ENCODE measurements at places on chromosomes 6 and 20.

GRCh38 chr6:101605874-101606273 is 212.4 kb downstream of the GRIK2 start:
- no peak overlapping the region for H3K27ac ChIP-seq
- H3K36me3 ChIP-seq, result no peaks in the 10 kb centered on the region
- H3K27me3 ChIP-seq, result no peaks in the 10 kb centered on the region
- no peak for DNase-seq
- no peak overlapping the region for H3K4me3 ChIP-seq

DNA sequence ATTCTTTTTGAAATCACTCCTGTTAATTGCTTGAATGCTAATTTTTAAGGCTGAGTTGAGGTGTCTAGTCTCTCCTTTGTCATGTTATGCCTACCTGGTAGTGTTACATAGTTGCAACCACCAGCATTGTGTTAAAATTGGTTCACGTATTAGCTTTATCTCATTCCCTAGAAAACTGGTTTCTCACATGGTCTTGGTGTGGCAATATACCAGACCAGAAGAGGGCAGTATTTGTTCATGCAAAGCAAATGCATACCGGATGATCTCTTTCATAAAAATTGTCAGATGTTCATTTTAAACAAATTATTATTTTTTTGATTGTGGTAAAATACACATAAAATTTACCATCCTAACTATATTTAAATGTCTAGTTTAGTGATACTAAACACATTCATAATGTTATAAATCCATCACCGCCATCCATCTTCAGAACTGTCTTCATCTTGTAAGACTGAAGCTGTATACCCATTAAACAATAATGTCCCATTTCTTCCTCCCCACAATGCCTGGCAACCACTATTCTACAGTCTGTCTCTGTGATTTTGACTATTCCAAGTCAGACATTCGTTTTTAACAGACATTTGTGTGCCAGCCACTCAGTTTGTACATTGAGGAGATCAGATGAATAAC is 92.8 kb downstream of the ATRN start:
- H3K27me3 ChIP-seq, result no peaks in the 10 kb centered on the region
- no peak overlapping the region for H3K27ac ChIP-seq
- H3K4me1 ChIP-seq, result peaks cover 9% of the 10 kb centered on the region
- H3K4me3 ChIP-seq, result no peak overlapping the region
- peaks cover 18% of the 10 kb centered on the region for H3K36me3 ChIP-seq

DNA sequence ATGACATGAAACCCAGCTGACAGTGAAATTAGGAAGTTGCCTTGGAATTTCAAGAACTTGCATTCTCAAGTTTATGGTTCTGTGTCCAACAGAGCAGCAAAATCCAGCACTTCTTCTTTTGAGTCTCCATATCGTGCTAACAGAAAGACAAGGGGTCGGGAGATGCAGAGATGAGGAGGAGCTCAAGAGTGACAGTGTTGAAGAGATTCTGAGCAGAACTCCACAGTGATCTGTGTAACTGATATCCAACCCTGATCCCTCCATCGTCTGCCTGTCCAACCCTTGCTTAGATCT is 21.2 kb upstream of the BTN1A1 start:
- H3K27ac ChIP-seq, result peak overlapping the region; percentile 71
- H3K4me3 ChIP-seq, result no peak overlapping the region
- peaks cover 45% of the 10 kb centered on the region for H3K4me1 ChIP-seq
- DNase-seq, result no peak
- peaks cover 2% of the 10 kb centered on the region for H3K36me3 ChIP-seq

- H3K27me3 ChIP-seq, result peaks cover 16% of the 10 kb centered on the region
- no peak overlapping the region for H3K4me3 ChIP-seq
- H3K4me1 ChIP-seq, result peaks cover 2% of the 10 kb centered on the region
- no peak for DNase-seq
Measured at GRCh38 chr20:52675375-52675774, 296.8 kb upstream of the TSHZ2 start.

GRCh38 chr20:16541226-16541625 is 32.0 kb downstream of the KIF16B start:
- no peaks in the 10 kb centered on the region for H3K27me3 ChIP-seq
- DNase-seq, result no peak
- no peak overlapping the region for H3K4me3 ChIP-seq
- H3K27ac ChIP-seq, result no peak overlapping the region

DNA sequence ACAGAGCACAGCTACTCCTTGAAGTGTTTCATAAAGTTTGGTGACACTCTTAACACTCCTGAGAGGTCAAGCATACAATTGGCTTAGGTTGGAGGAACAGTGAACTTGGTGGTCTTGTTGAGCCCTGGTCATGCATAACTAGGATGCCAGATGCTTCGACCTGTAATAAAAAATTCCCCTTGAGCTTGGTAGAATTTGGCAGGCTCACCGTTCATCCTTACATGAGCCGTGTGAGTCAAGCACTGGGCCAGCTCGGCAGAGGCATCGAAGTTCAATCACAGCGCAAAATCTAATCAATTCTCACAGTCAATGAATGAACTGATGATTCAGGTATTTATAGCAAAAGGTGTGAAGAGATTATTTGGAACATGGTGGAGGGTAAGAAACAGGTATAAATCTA is 33.7 kb downstream of the CYP24A1 start:
- H3K27me3 ChIP-seq, result peaks cover 3% of the 10 kb centered on the region
- no peak overlapping the region for H3K27ac ChIP-seq
- H3K4me1 ChIP-seq, result no peaks in the 10 kb centered on the region
- H3K4me3 ChIP-seq, result no peak overlapping the region
- no peak for DNase-seq
- H3K36me3 ChIP-seq, result no peaks in the 10 kb centered on the region

DNA sequence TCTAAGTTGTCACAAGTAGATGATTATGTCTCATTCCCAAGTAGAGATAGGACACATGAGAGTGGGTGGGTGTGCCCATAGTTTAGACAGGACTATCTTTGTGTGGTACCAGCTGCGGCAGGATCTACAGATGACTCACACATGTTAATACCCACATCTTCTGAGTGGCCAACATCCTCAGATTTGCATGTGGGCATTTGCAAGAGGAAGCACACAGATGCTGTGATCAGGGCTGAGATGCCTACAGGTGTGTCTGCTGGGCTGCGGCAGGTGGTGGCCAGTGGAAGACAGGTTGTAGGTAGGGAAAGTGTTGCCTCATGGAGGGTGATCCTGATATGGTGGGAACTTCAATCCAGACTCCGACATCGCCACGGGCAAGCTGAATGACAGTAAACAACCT is 50.8 kb downstream of the UTRN start:
- H3K27me3 ChIP-seq, result no peaks in the 10 kb centered on the region
- H3K4me1 ChIP-seq, result peaks cover 62% of the 10 kb centered on the region
- no peaks in the 10 kb centered on the region for H3K36me3 ChIP-seq
- peak overlapping the region; percentile 80 for H3K4me3 ChIP-seq
- H3K27ac ChIP-seq, result peak overlapping the region; percentile 95

DNA sequence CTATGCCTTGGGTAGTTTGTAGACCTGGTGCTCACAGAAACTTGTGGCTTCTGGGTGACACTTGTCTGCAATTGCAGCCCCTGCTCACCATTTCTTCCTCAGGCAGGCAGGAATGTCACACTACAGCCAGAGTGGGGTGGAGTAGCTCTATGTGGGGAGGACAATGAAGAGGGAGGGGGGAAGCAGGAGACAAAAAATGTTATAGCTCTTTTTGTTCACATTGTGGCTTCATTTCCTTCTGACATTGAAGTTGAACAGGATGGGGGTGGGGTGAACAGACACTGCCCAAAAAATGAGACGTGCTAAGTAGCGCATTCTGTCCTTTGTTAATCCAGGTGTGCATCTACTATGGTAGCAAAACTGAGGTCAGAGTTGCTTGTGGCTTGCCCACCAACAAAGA is at the start of gene THEMIS:
Gene THEMIS, minus strand, starts transcription at position 124 of the 400 bp plus-strand sequence. CDS start 126 bp downstream, outside the sequence.
- no peaks in the 10 kb centered on the region for H3K4me1 ChIP-seq
- no peak for DNase-seq
- H3K27me3 ChIP-seq, result no peaks in the 10 kb centered on the region
- no peak within 1 kb of the TSS for H3K4me3 ChIP-seq

- no peak for DNase-seq
- peaks cover 12% of the 10 kb centered on the region for H3K4me1 ChIP-seq
- H3K27ac ChIP-seq, result no peak overlapping the region
- no peaks in the 10 kb centered on the region for H3K36me3 ChIP-seq
Measured at GRCh38 chr20:47703748-47704147, 81.5 kb downstream of the SULF2 start.

GRCh38 chr6:90204327-90205056 is 92.2 kb downstream of the BACH2 start:
- no peak for DNase-seq
- H3K27ac ChIP-seq, result no peak overlapping the region
- H3K27me3 ChIP-seq, result no peaks in the 10 kb centered on the region
- no peak overlapping the region for H3K4me3 ChIP-seq
- peaks cover 32% of the 10 kb centered on the region for H3K36me3 ChIP-seq

DNA sequence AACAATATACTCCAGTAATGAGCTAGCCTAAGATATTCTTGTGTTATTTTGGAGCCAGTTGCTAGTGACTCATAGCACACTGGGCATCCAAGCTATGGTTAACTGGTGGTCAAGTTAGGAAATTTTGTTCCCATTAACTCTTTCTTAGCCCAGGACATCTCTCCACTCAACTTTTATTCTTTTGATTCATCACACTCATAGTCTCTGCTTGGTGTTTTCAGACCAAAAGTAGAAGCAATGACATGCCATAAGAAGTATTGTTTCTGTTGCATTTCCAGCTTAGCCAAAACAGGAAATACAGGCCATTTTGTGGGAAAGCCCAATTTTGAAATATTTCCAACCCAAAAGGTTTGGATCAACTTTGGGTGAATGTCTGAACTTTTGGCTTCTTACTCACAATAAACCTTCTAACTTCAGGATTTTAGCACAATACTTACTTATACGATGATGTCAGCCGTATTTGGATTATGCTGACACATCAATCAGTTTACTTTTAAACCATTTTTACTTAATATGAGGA is 31.6 kb upstream of the CCN2 start:
- H3K36me3 ChIP-seq, result no peaks in the 10 kb centered on the region
- no peak overlapping the region for H3K27ac ChIP-seq
- no peaks in the 10 kb centered on the region for H3K27me3 ChIP-seq

GRCh38 chr6:98828941-98829411 is 5.4 kb upstream of the POU3F2 start:
- H3K27me3 ChIP-seq, result peaks cover 35% of the 10 kb centered on the region
- peaks cover 22% of the 10 kb centered on the region for H3K4me1 ChIP-seq
- DNase-seq, result no peak
- H3K36me3 ChIP-seq, result peaks cover 5% of the 10 kb centered on the region
- no peak overlapping the region for H3K4me3 ChIP-seq
- no peak overlapping the region for H3K27ac ChIP-seq

DNA sequence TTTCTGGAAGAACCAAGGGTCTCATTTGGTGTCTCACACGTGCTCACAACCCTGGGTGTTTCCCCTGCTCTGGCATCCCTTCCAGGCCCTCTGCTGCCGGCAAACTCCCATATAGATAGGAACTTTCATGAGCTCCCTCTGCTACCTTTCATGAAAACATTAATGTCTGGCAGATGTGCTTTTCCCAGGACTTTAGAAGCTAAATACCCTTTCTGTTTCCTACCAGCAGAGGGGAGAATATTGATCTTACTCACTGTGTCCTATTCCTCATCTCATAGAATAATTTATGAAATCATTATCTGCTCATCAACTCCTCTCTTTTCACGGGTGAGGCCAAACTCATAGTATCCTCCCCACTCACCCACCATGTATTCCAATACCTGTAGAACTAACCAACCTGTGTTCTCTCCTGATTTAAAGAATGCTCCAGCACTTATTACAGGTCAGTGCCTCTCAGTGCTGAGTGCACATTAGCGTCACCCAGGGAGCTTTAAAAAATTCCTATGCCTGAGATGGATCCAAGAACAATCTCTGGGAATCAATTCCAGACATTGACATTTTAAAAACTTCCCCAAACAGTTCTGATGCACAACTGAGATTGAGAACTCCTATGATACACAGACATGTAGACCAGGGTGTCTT is 298.5 kb upstream of the JAG1 start:
- DNase-seq, result no peak
- H3K4me1 ChIP-seq, result no peaks in the 10 kb centered on the region
- no peaks in the 10 kb centered on the region for H3K36me3 ChIP-seq
- H3K27me3 ChIP-seq, result no peaks in the 10 kb centered on the region
- no peak overlapping the region for H3K4me3 ChIP-seq
